ENCODE measurements at places on chromosomes 12 and 14.

DNA sequence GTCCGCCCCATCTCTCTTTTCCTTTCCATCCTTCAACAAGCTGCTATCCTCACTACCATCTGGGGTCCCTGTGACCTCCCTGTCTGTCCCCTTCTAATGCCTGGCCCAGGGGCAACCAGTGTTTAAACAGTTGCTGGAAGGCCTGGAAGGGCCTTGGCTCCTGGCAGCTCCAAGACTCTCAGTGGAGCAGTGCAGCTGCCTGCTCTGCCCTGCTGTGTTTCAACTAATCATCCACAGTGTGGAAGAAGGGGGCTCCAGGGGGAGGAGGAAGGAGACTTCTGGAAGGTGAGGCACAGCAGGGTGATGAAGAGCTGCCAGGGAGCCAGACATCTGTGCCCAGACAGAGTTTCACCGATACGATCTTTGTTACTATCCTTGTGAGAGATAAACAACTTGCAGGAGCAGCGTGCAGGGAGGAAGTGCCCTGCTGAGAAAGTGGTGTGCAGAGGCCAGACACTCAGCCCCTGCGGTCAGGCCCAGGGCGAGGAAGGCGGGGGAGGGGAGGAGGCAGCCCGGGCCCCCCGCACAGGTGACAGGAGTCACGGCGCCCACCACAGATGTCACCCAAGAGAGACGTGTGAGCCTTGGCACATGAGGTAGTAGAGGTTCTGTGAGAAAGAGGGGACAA is 1061.8 kb downstream of the BCL11B start:
- no peaks in the 10 kb centered on the region for H3K27me3 ChIP-seq
- no peaks in the 10 kb centered on the region for H3K36me3 ChIP-seq
- H3K4me1 ChIP-seq, result no peaks in the 10 kb centered on the region
- H3K4me3 ChIP-seq, result no peak overlapping the region
- H3K27ac ChIP-seq, result no peak overlapping the region
- DNase-seq, result no peak

- DNase-seq, result no peak
- no peak overlapping the region for H3K27ac ChIP-seq
- H3K36me3 ChIP-seq, result peaks cover 10% of the 10 kb centered on the region
- H3K27me3 ChIP-seq, result no peaks in the 10 kb centered on the region
Observed at GRCh38 chr12:50715174-50715573, 48.7 kb upstream of the ATF1 start.

DNA sequence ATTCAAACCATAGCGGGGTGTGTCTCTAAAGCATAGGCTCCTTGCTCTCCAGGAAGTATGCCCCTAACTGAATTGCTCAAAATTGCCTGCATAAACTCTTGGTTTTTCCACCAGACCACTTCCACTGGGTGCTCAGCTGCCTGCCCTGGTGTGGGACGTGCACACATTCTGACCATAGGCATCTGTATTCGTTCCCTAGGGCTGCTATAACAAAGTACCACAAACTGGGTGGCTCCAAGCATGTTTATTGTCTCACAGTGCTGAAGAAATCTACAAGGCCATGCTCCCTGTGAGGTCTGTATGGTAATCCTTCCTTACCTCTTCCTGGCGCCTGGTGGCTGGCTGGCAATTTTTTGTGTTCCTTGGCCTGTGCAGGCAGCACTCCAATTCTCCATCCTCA is 16.4 kb upstream of the GALNT6 start:
- no peak overlapping the region for H3K4me3 ChIP-seq
- no peaks in the 10 kb centered on the region for H3K27me3 ChIP-seq
- no peaks in the 10 kb centered on the region for H3K36me3 ChIP-seq
- H3K4me1 ChIP-seq, result no peaks in the 10 kb centered on the region
- DNase-seq, result no peak
- H3K27ac ChIP-seq, result no peak overlapping the region

DNA sequence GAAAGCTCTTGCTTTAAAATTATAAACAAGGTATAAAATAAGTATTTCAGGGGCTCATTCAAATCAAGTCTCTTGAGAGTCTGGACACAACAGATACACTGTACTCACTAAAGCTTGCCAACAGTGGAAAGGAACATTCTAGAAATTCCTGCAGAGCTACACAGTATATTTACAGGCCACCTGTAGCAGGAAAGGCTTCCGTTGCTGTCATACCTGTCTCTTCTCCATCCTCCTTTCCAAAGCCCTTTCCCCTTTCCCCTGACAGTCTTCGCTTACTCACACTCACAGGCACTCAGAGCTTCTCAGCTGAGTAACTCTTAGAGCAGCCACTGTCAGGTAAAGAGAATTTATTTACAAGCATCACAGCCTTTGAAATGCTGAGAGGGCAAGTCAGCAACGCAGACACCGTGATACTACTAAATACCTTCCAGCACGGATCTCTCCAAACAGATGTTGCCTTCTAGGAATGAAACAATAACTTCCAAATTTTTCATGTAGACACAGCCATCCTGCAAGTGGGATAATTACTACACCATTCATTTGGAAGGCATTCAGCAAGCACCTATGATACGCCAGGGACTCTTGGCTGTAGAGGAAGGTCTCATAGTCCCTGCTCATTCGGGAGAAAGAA is 167.9 kb downstream of the FOXN3 start:
- H3K27ac ChIP-seq, result no peak overlapping the region
- H3K4me3 ChIP-seq, result no peak overlapping the region
- no peak for DNase-seq
- peaks cover 12% of the 10 kb centered on the region for H3K4me1 ChIP-seq
- H3K36me3 ChIP-seq, result no peaks in the 10 kb centered on the region

GRCh38 chr12:26255893-26256645 is 60.7 kb downstream of the SSPN start:
- no peak overlapping the region for H3K4me3 ChIP-seq
- no peak for DNase-seq
- no peaks in the 10 kb centered on the region for H3K36me3 ChIP-seq
- H3K27ac ChIP-seq, result no peak overlapping the region
- no peaks in the 10 kb centered on the region for H3K4me1 ChIP-seq

- peak; percentile 73 for DNase-seq
- peaks cover 46% of the 10 kb centered on the region for H3K4me1 ChIP-seq
- H3K4me3 ChIP-seq, result peak within 1 kb of the TSS; percentile 94
- peak within 1 kb of the TSS; percentile 97 for H3K27ac ChIP-seq
- peaks cover 7% of the 10 kb centered on the region for H3K36me3 ChIP-seq
- H3K27me3 ChIP-seq, result no peaks in the 10 kb centered on the region
Observed at GRCh38 chr12:123364532-123365024, at the start of gene SBNO1. Gene SBNO1, minus strand, starts transcription at chr12:123364847. Its CDS starts 14,406 bp downstream, at chr12:123350441.

DNA sequence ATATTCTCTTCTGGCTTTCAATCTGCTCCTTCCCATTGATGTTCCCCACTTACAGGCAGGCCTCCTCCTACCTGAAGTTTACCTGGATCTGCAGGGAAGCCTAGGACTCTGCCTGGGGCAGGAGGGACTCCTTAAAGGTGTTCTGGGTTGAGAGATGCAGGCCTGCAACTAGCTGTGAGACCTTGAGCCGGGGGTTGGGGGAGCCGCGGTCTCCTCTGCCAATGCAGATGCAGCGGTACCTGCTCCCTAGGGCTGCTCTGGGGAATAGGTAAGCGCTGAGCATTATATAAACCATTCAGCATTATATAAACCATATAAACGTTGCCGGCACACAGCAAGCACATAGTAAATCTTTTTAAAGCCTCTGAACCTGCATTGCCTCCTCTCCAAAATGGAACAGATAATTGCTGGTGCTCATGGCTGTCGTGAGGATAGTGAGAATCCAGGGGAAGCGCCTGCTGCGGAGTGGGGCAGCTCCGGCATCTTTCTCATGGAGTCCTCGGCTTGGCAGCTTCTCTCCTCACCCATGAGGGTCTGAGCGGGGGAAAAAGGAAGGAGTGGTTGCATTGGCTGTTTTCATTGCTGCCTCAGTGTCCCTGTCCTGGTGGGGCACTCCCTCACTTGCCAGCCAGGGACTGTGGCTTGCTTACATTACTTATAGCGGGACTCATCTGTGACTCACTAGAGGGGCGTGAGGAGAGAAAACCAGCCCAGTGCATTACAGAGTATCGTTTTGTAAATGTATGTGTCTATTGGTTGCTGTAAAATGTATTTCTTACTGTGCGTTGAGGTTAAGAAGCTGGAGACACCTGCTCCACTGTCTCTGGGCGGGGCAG is 12.5 kb upstream of the KRT80 start:
- peaks cover 60% of the 10 kb centered on the region for H3K4me1 ChIP-seq
- H3K27ac ChIP-seq, result no peak overlapping the region
- H3K4me3 ChIP-seq, result no peak overlapping the region
- DNase-seq, result no peak
- no peaks in the 10 kb centered on the region for H3K27me3 ChIP-seq
- H3K36me3 ChIP-seq, result no peaks in the 10 kb centered on the region

- no peak overlapping the region for H3K4me3 ChIP-seq
- no peaks in the 10 kb centered on the region for H3K4me1 ChIP-seq
- no peaks in the 10 kb centered on the region for H3K36me3 ChIP-seq
Observed at GRCh38 chr12:132175496-132176384, 31.5 kb downstream of the NOC4L start.

- no peaks in the 10 kb centered on the region for H3K27me3 ChIP-seq
- H3K4me1 ChIP-seq, result peaks cover 27% of the 10 kb centered on the region
- H3K4me3 ChIP-seq, result peak overlapping the region; percentile 76
- H3K36me3 ChIP-seq, result no peaks in the 10 kb centered on the region
- DNase-seq, result peak; percentile 29
- H3K27ac ChIP-seq, result peak overlapping the region; percentile 99
Observed at GRCh38 chr12:49741882-49742620, 694 bp downstream of the TMBIM6 start.

All from esophagus squamous epithelium (tissue), 5 donors.